ENCODE measurements at places on chromosomes 6 and 20.
A peak's percentile ranks its signal among the peaks of the same experiment; 100 is the strongest.

GRCh38 chr6:133555685-133556084 lies 314.5 kb downstream of the EYA4 start:
- DNase-seq, result no peak

- peak; percentile 31 for DNase-seq
Observed at GRCh38 chr6:72621291-72622093, at the start of gene KCNQ5. KCNQ5 (plus strand) TSS chr6:72622064.

DNA sequence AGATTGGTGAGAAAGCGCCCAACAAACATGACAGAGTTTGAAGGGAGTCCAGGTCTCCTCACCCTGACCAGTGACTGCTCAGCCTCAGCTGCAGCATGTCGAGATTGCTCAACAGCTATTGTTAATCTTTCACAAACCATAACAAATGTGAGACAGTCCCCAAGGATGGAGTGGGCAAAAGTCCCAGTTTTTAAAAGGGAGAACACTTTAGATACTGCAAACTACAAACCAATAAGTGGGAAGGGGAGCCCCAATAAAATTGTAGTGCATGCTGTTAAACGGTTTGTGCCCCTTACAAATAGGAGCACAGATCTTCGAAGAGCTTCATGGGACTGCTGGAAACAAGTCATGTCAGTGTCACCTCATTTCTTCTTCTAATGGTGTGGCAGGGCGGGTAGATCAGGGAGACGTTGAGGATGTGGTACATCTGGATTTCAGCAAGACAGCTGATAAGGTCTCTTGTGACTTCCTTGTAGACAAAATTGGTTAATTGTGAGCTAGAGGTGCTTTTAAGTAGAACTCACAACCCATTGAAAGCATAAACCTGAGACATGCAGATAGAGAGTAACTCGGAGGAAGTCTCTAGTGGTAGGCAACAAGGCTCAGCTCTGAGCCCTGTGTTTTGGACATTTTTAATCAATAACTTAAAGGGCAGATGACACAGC lies 134.0 kb upstream of the ARMC2 start:
- no peak for DNase-seq

DNA sequence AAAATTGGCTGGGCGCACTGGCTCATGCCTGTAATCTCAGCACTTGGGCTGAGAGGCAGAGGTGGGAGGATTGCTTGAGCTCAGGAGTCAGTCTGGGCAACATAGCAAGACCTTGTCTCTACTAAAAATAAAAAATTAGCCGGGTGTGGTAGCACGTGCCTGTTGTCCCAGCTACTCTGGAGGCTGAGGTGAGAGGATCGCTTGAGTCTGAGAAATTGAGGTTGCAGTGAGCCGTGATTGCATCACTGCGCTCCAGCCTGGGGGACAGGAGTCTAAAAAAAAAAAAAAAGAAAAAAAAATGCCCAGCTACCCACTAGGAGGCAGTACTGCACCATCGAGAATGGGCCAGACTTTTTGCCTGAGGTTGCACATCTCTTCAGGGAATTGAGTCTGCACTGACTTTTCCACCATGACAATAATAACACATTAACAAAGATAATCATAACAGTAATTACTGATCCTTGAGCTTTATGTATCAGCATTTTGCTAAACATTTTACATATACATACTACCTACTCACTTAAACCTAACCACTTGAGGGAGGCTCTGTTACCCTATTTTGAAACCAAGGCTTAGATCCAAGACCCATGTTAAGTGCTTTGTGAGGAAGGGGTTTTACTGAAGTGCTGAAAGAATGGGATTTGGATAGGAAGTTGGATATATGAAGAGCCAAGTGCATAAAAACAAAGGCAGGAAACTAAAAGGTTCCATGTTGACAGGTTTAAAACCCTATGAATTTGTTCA lies 21.0 kb downstream of the SRSF3 start:
- peak; percentile 55 for DNase-seq

- no peak for DNase-seq
Observed at GRCh38 chr6:13554929-13555333, 19.5 kb upstream of the SIRT5 start.

- no peak for DNase-seq
Observed at GRCh38 chr20:39839399-39840119, 849.5 kb downstream of the MAFB start.

DNA sequence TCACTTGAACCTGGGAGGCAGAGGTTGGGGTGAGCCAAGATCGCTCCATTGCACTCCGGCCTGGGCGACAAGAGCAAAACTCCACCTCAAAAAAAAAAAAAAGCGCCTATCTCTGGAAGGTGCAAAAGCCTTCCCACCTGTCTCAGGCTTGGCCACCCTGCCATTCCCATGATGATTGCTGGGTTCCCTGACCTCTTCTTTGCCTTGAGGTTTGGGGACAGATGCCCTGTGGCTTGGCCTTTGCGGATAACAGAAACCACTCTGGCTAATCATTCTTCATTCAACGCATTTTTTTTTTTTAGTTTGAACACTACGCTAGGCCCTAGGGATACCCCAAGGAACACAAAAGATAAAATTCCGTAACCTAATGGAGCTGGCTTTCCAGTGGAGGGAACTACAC lies 6.8 kb upstream of the HMGA1 start:
- DNase-seq, result no peak

GRCh38 chr6:144613859-144614258 lies 328.7 kb downstream of the UTRN start:
- DNase-seq, result no peak

DNA sequence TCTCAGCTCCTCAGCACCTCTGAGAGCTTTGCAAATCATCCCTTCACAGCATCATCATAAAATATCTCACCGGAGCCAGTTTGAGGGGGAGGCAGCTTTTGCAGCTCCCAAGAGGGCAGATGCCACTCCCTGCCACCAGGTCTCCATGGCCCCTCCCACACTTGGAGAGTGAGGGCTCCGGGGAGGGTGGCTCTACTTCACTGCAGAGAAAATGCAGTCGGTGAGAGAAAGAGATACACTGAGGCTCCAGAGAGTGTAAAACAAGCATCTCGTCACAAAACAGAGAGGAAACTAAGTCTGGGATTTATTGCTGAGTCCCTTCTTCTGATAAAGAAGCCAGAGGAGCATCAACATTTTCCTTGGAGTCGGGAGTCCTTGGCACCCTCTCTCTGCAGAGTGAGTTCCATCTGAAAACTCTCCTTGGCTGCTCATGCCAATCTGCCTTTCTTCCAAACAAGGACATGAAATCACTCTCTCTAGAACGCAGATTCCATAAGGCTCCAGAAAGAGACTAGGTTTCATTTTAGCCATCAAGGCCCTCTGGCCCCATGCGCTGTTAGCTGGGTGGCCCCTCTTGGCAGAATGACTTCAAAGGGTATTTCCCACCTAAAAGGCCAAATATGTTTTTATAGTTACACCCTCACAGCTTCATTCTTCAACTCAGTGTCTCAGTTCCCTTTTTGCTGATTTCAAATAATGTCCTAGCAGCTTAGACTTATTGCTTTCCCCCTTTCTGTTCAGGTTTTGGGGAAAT lies 70.6 kb upstream of the F13A1 start:
- DNase-seq, result no peak

DNA sequence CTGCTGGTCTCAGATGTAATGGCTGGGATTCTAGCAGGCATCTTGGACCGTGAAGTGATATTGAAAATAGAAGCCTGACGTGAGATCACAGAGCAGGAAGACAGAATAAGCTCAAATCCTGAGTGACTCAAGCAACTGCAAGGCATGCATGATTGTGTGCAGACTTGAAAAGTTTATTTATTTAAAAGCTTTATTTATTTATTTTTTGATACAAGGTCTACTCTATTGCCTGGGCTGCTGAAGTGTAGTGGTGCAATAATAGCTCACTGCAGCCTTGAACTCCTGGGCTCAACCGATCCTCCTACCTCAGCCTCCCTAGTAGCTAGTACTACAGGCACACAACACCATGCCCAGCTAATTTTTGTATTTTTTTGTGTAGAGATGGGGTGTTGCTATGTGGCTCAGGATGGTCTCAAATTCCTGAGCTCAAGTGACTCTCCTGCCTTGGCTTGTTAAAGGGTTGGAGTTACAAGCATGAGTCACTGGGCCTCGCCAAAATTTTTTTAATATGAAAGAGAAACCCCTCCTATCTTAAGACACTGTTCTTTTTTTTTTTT lies 40.1 kb upstream of the RNF144B start:
- DNase-seq, result no peak

- no peak for DNase-seq
Observed at GRCh38 chr6:97322811-97323210, 39.8 kb upstream of the MMS22L start.

GRCh38 chr6:142207265-142207877 lies 60.3 kb downstream of the VTA1 start:
- peak; percentile 12 for DNase-seq

- DNase-seq, result no peak
Observed at GRCh38 chr20:5356941-5357340, 40.2 kb upstream of the PROKR2 start.

DNA sequence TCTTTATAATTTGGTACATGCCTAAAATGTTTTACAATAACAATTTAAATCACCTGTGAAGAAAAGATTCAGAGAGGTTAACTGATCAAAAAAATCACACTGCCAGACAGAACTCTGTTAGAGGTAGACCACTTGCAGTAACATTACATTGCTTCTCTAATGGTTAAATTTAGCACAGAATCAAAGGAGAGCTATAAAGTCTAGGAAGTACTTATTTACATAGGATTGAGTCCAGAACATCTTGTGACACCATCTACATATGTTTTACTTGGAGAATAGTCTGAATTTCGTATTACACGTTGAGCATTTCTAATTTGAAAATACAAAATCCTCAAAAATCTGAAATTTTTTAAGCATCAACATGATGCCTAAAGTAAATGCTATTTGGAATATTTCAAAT lies 17.2 kb upstream of the TBC1D20 start:
- DNase-seq, result no peak

DNA sequence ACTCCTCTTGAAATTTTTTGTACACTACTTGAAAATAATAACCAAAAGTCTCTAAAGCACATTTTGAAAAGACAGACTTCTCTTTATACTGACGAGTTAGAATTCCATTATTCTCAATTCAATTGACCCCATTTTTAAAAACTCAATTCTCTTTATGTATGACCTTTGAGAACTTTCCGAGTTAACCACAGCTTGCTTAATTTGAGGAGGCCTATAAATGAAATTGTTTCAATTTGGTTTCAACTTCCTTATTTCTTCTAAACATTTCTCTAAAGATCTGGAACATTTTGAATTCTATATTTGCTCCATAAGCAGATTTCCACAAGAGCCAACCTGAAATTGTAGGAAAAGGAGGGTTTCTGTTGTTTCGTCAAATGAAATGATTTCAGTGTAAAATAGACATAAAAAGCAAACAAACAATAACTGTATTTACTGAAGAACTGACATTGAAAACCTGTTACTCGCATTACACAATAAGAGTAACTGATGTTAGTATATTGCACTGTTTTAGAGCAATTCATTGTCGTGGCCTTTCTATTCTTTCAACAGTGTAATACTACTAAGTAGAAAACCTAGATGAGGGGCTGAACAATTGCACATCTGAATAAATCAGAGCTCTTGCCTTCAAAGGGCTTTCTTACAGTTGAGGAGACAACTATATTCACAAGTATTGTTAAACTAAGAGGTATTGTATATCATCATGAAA lies 223.6 kb downstream of the HIVEP2 start:
- DNase-seq, result no peak

DNA sequence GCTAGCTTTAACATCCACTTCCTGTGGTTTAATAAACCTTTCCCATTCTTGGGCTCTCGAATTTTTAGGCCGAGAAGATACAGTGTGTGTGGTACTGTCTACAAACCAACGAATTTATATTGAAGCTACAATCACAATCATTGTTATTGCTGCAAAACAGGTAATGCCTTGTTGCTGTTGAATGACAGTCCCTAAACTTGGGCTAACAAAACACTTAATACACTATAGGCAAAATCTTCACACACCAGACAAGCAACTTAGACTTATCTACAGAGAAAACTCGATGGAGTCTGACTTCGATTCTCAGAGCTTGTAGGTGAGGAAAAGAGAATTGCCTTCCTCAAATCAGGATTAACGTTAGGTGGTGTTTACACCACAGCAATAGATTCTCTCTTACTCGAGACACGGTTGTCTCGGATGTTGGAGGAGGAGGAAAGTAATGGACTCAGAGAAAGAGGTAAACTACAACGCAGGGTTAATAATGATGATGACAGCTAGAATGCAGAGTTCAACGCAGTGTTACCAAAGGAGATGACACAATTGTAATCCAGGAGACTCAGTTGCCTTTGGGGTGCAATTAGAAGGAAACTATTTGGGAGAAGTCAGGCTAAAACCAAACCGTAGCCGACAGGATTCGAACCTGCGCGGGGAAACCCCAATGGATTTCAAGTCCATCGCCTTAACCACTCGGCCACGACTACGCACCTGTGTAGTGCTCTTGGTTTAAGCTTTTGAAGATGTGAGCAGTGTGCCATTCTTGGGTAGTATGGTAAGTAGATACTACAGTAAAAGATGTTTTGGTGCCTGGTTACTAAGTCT lies 32.5 kb upstream of the ZNF184 start:
- peak; percentile 37 for DNase-seq

- no peak for DNase-seq
Observed at GRCh38 chr20:47252879-47253307, 103.6 kb downstream of the ZMYND8 start.

- DNase-seq, result no peak
Observed at GRCh38 chr6:116218172-116218633, 35.7 kb downstream of the TSPYL4 start.

DNA sequence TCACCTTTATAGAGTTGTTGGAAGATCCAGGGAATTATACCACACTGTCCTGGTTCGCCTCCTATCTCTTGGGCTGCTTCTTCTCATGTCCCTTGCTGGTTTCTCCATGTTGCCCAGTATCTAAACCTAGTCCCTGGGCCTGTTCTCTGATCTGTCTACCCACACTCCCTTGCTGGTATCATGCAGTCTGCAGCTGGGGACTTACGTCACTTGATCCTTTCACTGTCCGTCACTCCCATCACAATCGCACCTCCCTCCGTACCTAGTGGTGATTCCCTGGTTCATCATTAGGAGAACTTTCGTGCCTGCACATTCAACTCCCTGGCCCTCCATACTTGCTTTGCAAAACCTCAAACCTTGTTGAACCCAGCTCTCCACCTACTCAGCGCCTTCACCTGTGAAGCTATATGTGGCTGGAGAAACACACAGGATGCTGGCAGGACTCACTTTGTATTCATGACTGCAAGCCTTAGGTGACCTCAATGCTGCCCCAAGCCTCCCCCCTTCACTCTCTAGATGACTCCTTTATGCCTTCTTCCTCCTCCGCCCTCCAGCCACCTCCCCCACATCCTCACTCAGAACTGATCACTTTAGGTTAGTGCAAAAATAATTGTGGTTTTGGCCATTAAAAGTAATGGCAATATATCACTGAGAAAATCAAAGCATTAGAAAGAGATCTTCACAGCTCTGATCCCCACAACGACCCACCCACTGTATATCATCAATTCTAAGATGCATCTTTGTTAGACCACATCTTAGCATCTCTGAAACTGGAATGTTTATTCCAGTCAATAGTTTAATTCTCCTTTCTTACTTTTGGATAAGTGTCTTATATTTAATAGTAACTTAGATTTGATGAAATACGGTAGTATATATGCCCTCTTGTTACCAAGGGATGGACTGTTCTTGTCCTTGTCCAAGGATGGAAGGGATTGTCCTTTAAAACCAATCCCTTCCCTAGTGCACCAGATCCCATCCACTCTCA lies 26.4 kb downstream of the GDAP1L1 start:
- no peak for DNase-seq

Data from stimulated activated CD4-positive, alpha-beta T cell treated with anti-CD3 and anti-CD28 coated beads, Interleukin-12 subunit alpha, Interleukin-12 subunit beta, amount 100 ng/mL, for 48 hours (primary cell).